ENCODE measurements at places on chromosomes 1 and 21. TPM values are rescaled to one million over a fixed set of nuclear protein-coding genes. Genes with fewer than 3 reads are reported as not detected.
A peak's percentile ranks its signal among the peaks of the same experiment; 100 is the strongest.

The OPRD1 gene
- total RNA-seq, result 0.54 TPM

The RNF186 gene
- total RNA-seq, result not detected

The TINAGL1 gene
- 62.9 TPM for total RNA-seq

The COL24A1 gene
- 8.0 TPM for total RNA-seq

The LRRC71 gene
- not detected for total RNA-seq

GRCh38 chr21:29025328-29025713 lies 853 bp downstream of the USP16 start:
- no peaks in the 10 kb centered on the region for H3K27me3 ChIP-seq
- no peak for DNase-seq
- H3K4me3 ChIP-seq, result peak overlapping the region; percentile 72
- no peaks in the 10 kb centered on the region for H3K36me3 ChIP-seq
- H3K4me1 ChIP-seq, result peaks cover 18% of the 10 kb centered on the region
- peak overlapping the region; percentile 98 for H3K27ac ChIP-seq

GRCh38 chr1:205438213-205439158 lies 16.6 kb upstream of the LEMD1 start:
- no peak overlapping the region for H3K27ac ChIP-seq
- peaks cover 25% of the 10 kb centered on the region for H3K27me3 ChIP-seq
- DNase-seq, result peak; percentile 93
- no peak overlapping the region for H3K4me3 ChIP-seq

DNA sequence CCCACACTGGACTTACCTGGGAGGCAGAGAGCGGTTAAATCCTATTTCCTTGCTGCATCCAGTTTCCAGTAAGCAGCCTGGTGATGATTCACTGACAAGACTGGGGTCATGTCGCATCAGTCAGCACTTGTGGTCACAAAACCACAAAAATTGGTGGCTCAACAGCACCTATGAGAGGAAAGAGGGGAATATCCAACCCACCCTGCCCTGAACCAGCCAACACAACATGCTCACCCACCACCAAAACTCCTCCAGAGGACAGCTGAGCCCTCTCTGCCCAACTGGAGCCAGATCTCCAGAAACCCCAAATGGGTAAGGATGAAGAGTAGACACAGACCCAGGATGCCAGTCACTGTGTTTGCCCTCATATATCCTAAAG lies 64.0 kb downstream of the CD46 start:
- no peaks in the 10 kb centered on the region for H3K4me1 ChIP-seq
- no peak for DNase-seq
- no peaks in the 10 kb centered on the region for H3K27me3 ChIP-seq
- H3K27ac ChIP-seq, result peak overlapping the region; percentile 79
- no peak overlapping the region for H3K4me3 ChIP-seq

GRCh38 chr1:193558491-193559028 lies 372.1 kb upstream of the B3GALT2 start:
- H3K27ac ChIP-seq, result no peak overlapping the region
- H3K36me3 ChIP-seq, result no peaks in the 10 kb centered on the region
- no peak overlapping the region for H3K4me3 ChIP-seq
- DNase-seq, result no peak

- peak; percentile 86 for DNase-seq
- H3K4me3 ChIP-seq, result no peak overlapping the region
- H3K27me3 ChIP-seq, result no peaks in the 10 kb centered on the region
- H3K36me3 ChIP-seq, result no peaks in the 10 kb centered on the region
- H3K4me1 ChIP-seq, result no peaks in the 10 kb centered on the region
- H3K27ac ChIP-seq, result peak overlapping the region; percentile 93
Measured at GRCh38 chr1:2320006-2320405, 71.3 kb downstream of the MORN1 start.

- no peaks in the 10 kb centered on the region for H3K27me3 ChIP-seq
- H3K27ac ChIP-seq, result peak overlapping the region; percentile 61
- peaks cover 27% of the 10 kb centered on the region for H3K36me3 ChIP-seq
- H3K4me1 ChIP-seq, result peaks cover 44% of the 10 kb centered on the region
- no peak for DNase-seq
Measured at GRCh38 chr1:115648717-115649691, 7.2 kb downstream of the VANGL1 start.

DNA sequence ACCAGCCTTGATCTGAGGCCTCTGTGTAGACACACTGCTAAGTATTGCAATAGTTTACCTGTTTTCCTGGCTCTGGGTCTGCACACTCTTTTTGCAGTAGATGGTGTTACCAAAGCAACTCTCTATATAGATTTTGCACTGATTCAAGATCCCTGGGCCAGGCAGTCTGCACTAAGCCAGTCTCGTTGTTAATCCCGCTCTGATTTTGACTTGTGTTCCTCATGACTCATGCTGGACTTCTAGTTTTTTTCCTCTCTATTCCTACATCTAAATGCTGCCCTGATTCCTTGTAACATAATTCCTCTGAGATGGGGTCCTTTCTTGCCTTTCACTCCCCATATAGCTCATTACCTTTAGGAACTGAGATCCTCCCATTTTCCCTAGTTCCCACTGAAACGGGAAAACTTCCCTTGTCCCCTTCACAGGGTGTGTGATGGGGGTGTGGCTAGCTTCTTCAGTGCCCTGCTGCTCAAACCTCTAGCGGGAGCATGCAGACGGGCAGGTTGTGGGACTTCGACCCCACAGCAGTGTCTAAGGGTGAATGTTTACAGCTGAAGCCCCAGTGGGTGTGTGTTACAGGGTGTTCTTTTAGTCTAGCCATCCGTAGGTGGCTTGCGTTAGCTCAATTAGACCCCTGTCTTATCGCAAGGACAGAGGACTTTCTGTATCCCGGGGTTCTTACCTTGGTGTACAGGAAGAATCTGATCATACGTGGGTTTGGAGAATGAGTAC lies 106.5 kb upstream of the RAB3GAP2 start:
- H3K4me3 ChIP-seq, result no peak overlapping the region
- no peak for DNase-seq
- no peaks in the 10 kb centered on the region for H3K27me3 ChIP-seq
- H3K4me1 ChIP-seq, result no peaks in the 10 kb centered on the region
- H3K36me3 ChIP-seq, result no peaks in the 10 kb centered on the region
- no peak overlapping the region for H3K27ac ChIP-seq

Measured in sigmoid colon (tissue), 7 donors.